ENCODE measurements at places on chromosomes 16 and 17.

- DNase-seq, result no peak
Observed at GRCh38 chr17:74211912-74212208, 1.5 kb upstream of the TTYH2 start.

DNA sequence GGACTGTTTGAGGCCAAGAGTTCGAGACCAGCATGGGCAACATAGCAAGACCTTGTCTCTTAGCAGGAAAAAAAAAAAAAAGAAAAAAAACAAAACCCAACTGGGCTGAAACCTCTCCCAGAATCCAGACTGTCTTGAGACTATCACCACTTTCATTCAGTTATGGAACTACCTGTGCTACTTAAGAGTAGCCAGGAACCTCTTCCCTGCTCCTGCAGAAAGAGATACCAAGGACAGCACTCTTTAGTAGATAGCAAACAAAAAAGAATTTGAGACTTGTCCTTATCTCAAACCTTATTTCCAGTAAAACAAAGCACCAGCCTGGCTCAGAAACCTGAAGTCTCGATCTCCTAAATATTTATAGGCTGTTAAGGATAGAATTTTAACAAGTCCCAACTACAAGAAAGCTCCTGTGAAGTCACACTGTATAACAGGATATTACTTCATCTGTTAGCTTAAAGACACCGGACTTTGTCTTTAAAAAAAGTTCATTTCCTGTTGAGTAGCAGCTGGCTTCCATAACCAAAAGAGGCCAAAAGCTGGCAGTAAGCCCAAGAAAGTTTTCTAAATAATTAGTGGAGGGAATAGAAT, 5.1 kb downstream of the CDR2 start:
- DNase-seq, result no peak

DNA sequence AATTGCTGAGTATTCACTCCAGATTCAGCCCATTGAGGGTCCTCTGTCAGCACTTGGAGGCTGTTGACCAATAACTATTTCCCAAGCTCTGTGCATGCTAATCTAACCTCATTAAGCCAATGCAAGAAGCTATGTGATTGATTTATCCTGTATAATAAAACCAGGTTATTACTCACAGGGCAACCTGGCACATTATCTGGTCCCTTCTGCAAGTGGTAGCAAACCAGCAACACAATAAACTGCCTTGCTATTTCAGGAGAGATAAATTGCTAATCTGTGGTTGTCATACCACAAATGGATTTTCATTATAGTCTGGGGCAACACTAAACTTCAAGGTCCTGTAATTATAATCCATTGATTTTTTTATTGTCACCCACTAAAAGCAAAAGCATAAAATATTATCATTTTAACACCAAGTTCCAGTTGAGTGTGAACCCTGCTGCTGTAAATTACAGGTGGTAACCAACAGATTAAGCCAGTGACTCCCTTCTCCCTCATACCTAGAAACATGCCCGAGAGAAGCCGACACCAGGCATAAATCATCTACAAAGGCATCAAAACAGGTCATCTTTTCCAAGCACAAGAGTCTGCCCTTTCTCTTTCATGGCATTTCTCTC, 51.1 kb upstream of the SOX9 start:
- no peak for DNase-seq

GRCh38 chr17:55748841-55749240, 2.0 kb upstream of the PCTP start:
- no peak for DNase-seq

- no peak for DNase-seq
Observed at GRCh38 chr16:28875134-28876018, 2.9 kb upstream of the ATP2A1 start.

GRCh38 chr17:17021194-17021863, 20.9 kb upstream of the MPRIP start:
- no peak for DNase-seq

DNA sequence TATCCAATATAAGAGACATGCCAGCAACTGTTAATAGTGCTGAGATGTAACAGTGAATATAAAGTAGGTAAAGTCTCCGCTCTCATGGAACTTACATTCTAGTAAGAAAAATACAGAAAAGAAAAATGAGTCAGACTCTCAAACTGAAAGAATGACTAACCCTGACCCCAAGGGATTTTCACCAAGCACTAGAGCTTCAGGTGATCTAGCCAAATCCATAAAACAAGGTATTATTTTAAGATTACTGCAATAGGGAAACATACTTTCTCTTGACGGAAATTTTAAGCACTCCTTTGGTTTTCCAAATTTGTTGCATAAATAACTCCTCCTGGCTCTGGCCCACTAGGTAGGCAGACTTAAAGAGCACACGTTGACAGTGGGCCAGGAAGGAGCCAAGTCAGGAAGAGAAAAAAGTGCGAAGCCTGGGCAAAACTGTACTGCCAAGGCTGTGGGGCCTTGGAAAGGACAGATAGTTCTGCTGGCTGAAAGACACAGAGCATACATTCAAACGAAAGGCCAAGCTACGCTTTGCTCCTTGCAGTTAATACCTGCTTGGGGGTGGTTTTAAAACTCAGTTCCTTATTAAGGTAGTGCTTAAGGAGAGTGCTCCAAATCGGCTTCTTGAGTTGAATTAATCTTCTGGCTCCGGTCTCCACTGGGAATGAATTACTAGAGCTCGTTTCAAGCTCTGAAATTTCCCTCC, 1.4 kb downstream of the GOT2 start:
- DNase-seq, result no peak

GRCh38 chr16:20905576-20905975, 5.0 kb downstream of the LYRM1 start:
- DNase-seq, result no peak

GRCh38 chr17:48465884-48466283, 35.9 kb upstream of the SKAP1 start:
- no peak for DNase-seq

GRCh38 chr17:65470783-65471182, 90.7 kb downstream of the AXIN2 start:
- no peak for DNase-seq

DNA sequence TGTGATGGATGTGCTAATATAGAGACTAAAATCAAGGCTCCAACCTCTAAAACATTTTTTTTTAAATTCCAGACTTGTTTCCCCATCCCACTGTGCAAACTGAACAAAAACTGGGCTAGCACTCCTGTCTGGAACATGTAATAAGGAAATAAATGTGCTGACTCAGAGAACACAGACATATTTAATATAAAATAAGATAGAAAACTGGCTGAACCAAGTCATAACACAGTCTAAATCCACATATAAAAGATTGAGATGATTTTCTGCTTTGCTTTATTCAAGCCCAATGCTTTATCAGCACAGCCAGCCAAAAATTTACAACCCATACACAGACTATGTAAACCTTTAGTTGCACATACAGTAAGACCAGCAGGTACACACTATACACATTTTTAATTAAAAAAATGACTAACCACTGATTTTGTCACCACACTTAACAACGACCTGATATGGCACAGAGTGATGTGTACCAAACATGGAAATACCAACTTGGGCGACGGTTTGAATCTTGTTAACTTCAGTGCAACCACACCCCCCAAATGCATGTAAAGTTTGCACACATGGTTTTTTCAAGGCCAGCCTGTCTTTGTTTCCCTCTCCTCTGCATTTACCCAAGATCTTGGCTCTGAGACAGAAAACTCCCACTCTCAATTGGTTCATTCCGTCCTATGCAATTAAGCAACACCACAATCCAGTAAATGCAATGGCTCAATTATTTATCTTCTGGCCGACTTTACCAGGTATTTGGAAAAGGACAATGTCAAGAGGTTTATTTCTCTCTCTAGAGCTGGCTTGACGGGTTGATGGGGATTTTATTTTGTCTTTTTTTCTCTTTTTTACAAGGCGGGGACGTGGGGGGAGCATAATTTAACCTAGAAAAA, 1.2 kb downstream of the STAT3 start:
- DNase-seq, result no peak

GRCh38 chr17:33560165-33560564, 267.1 kb upstream of the ASIC2 start:
- DNase-seq, result no peak

DNA sequence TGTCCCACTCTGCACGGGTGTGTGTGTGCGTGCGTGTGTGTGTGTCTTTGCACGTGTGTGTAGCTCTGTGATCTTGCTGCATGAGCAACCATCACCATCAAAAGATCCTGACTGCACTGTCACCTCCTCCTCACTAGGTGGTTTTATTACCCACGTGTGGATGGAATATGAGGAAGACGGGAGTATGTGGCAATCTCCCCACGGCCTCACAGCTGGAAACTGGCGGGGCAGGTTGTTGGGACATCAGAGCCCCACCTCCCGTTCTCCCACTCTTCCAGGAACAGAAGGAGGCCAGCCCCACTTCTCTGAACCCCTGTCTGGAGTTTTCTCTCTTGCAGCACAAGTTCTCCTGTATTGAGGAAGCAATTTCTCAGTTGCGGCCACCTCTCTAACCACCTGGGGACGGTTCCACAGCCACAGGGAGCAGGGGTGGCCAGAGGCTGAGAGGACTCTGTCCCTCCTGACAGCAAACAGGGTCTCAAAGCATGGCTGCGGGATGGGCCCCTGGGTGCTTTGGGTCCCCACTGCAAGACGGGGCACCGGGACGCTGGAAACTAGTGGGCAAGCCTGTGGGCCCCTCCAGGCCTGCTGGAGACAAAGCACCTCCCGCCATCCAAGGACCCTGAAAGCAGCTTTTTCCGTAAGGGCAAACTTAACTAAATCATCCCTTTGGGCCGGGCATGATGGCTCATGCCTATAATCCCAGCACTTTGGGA, 27.9 kb upstream of the ATP2C2 start:
- no peak for DNase-seq

GRCh38 chr17:14321476-14321949, 20.6 kb downstream of the HS3ST3B1 start:
- DNase-seq, result no peak

DNA sequence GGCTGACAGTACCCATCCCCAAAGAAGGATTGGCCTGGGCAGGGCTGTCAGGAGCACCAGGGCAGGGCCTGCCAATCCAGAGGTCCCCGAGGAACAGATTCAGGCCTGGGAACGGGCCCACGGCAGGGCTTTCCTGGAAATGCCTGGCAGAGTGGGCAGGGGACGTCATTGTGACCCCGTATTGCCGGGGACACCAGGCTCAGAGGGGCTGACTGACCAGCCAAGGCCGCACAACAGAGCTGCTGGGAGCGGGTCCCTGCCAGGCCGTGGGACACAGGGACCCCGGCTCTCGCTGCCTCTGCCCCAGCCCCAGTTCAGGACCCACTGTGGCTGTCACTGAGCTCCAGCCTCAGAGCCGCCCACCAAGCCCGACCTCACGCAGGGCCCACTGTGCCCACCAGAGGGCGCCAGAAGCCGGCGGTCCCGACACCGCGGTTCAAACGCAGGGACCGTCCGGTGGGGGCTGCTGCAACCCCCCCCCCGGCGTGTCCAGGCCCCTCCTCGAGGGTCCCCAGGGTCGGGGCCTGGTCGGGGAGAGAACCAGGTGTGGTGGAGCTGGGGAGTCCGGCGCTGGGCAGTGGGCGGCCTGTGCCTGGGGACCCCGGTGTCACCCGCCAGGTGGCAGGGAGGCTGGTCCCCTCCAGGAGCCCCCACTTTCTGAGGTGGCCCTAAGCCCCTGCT, 15.2 kb upstream of the SSTR5 start:
- peak; percentile 45 for DNase-seq

DNA sequence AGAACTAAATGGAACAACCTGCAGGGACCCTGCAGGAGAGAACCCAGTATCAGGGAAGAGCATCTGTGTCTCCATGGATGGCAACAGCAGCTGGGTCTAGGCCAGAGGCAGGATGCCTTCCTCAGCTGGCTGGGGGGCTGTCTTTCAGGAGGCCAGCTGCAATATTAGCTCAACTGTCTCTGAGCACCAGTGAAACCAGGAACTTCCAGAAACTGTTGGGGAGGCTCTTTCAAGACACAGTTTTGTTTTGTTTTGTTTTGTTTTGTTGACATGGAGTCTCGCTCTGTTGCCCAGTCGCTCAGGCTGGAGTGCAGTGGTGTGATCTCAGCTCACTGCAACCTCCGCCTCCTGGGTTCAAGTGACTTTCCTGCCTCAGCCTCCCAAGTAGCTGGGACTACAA, 7.6 kb downstream of the GPR142 start:
- DNase-seq, result no peak

GRCh38 chr16:14485121-14485551, 144.9 kb downstream of the PARN start:
- no peak for DNase-seq

DNA sequence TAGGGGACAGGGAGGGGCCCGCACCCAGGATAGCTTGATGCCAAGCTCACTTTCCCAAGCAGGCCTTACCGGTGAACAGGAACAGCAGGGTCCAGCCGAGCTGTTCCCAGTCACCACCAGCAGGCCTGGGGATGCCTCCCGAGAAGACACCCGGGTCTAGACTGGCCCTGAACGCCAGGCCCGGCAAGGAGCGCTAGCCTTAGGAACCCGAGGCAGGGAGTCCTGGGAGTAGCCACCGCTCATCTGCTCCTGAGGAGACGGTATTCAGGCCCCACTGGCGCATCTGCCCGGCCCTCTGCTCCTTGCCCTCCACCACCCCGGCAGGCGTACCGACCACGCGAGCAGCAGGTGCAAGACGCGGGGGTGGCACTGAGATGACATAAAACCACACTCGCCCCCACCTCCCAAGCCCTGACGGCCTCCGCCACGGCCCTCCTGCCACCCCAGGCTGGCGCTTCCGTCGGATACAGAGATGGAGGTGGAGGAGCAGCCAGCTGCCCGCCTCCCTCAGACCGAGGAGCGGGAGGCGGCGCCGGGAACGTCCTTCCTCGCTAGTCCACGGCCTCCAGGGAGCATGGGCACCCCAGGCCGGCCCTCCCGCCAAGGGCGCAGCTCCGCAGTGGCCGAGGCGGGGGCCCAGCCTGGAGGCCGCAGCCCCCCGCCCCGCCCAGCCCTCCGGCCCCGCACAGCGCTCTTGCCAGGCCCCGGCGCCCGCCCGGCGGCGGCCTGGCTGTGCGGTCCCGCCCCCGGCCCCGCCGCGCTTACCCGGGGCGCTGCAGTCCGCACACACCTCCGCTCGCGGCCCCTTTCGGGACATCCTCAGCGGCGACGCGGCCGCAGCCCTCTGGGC, 661 bp downstream of the GIT1 start:
- DNase-seq, result no peak

DNA sequence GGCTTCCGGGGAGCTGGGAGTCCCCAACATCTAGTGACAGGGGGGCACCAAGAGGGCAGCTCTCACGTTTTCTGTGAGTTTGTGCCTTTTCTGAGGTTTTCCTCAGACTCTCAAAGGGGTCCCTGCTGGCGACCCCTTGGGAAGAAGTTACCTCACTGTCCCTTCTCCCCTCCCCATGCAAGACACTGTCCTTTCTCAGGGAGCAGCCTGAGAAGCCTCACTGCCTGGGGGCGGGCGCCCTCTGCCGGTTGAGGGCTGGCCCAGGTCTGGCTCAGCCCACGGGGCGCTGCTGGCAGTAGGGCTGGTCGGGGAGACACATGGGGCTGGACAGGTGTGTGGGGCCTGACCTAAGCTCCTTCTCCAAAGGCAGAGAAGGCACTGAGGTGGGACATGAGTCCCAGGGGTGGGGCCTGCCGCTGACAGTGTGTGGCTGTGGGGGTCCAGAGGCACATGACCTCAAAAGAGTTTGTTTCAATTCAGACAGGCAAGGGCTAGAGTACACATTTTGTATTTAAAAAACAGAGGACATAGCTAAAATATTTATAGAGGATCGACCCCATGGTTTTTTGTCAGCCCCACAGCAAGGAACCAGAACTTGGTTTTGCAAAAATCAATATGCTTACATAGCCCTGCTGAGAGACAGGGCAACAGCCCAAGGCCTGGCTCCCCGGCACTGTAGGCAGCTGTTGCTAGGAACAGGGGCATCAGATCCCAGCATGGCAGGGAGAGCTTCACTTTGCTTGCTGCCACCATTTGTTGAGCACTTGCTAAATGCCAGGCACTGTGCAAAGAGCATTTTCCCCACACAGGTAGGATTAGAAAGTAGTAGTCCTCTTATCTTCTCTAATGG, 18.5 kb upstream of the ALDH3A1 start:
- DNase-seq, result peak; percentile 67
